ENCODE measurements at places on chromosomes 11 and 22.

GRCh38 chr22:29078869-29079207 is 6.0 kb downstream of the KREMEN1 start:
- DNase-seq = no peak

GRCh38 chr22:35150183-35151107 is 84.5 kb downstream of the ISX start:
- peak; percentile 58 for DNase-seq

- DNase-seq = no peak
Measured at GRCh38 chr11:117072517-117073461, 25.4 kb downstream of the SIK3 start.

- peak; percentile 66 for DNase-seq
Measured at GRCh38 chr11:46363031-46363407, 15.8 kb downstream of the DGKZ start.

- DNase-seq = no peak
Measured at GRCh38 chr22:17106161-17106784, 14.9 kb downstream of the TMEM121B start.

- no peak for DNase-seq
Measured at GRCh38 chr22:45680932-45681700, 9.5 kb downstream of the ATXN10 start.

DNA sequence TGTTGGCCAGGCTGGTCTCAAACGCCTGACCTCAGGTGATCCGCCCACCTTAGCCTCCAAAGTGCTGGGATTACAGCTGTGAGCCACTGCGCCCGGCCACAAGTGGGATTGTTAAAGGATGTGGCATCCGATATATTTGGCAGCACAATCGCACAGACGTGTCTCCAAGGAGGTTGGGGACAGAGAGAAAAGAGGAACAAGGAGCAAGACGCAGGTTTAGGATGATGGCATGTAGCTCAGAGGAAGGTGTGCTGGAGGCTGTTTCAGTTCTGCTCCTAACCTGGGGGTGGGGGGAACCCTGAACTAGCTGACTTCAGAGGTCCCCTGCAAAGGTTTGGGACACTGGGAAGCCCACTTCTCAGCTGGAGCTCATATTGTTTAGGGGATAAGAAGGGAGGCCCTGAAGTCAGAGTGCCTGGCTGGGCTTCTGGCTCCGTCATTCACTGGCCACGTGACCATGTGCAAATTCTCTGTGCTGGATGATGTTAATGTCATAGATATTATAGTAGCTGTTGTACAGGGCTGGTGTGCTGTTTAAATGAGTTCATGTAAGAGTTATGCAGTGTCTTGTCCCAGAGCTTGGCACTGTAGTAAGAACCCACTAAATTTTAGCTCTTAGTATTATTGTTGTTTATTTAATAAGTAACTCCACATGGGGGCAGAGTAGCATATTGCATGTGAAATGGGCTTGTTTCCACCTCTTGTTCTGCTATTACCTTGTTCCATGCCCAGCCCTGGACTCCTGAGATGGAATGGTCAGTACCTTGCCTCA is 129.7 kb downstream of the ST3GAL4 start:
- DNase-seq = no peak

- DNase-seq = no peak
Measured at GRCh38 chr11:114090225-114090910, 30.9 kb downstream of the ZBTB16 start.

DNA sequence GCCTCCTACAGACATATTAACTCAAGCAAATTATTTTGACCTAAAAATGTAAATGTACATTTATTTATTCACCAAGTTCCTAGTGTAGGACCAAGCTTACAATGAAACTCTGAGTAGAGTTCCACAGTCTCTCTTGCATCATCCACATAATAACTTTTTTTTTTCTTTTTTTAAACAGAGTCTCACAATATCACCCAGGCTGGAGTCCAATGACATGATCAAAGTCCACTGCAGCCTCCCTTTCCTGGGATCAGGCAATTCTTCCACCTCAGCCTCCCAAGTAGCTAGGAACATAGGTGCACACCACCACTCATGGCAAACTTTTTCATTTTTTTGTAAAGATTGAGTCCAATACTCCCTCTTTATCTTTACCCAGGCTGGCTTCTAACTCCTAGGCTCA is 28.0 kb downstream of the FEZ1 start:
- no peak for DNase-seq

DNA sequence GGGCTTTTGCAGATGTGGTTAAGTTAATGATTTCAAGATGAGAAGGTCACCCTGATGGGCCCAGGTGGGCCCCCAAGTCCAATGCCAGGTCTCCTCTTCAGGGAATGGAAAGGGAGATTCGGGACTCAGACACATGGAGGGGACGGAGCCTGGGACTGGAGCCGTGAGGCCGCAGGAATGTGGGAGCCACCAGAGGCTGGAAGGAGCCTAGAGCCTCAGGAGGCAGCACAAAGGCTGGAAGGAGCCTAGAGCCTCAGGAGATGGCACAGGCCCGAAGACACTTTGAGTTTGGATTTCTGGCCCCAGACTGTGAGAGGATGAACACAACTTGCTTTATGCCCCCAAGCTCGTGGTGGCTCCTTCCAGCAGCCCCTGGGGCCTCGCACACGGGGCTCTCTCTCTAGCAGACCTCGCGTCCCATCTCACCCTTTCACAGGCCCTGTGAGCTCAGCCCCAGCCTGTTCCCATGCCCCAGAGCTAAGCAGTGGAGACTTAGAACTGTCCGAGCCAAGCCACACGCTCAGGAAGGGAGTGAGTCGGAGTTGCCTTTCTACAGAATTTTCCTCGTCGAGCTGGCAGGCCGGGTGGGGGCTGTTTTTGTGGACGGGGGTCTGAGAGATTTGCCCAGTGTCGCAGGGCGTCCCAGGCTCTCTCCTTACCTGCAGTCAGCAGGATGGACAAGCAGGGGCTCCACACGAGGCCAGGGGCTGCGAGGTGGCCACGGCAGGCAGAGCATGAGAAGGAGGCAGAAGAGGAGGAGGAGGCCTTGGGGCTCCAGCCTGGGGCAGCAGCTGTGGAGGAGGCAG is 937.6 kb downstream of the BRD1 start:
- no peak for DNase-seq

DNA sequence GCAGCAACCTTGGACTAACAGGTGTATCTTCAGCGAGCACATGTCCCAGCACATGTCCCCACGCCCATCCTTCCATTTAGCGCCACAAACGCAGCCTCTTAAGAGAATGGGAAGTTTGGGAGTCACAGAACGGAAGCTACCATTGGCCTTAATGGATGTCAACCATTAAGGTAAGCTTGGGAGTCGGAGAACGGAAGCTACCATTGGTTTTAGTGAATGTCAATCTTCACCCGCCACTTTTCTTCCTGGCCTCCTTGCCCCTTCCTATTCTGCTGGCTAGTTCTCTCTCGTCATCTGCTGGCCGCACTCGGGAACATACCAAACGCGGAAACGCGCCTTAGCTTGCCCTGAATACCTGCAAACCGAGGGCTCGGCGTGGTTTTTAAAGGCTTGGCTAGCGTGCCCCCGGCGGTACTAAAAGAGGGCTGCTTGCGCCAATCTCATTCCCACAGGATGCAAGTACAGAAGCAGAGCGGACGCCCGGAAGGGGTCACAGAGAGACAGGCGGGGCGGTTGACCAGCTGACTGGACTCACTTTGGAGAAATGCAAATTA is 24.3 kb downstream of the GLYATL1 start:
- no peak for DNase-seq

DNA sequence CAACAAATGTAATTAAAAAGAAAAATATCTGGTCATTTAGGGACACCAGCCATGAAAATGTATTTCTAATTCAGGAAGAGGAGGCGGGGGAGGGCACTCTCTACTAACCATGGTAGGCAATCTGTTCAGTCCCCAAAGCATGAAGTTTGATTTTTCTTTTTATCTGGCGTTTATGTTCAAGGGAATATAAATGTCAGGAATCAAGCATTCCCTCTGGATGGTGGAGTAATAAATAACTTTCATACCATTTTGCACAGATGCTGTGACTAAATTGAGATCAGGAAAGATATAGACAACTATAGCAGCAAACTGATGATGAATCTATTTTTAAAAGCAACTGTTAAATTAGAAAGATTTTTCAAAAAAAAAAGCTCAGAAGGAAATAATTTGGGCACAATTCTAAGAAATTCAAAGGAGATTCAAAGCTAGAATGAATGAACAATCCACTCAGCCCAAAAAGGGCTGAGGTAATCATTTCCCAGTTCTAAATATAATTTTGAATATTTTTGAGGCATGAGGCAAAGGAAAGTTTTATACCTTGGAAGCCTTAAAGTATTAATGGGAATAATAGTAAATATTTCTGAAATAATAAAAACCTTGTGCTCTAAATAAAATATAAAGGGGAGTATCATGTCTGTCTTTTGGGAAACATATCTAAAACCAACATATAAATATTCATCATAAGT is 146.4 kb upstream of the POU2AF2 start:
- no peak for DNase-seq

DNA sequence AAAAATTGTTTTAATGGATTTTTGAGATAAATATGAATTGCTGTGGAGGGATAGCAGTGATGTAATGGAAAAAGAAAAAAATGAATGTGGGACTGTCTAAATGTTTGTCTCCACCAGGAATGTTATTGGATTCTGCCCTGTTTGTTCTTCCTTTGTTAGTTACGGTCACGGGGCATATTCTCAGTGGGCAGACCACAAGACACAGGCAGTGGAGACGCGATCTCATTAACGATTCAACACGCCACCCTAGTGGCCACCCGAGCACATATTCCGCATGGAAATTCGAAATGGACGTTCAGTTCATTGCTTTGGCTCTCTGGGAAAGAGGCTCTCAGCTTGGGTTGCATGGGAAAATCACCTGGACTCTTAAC is 151.8 kb upstream of the TTC12 start:
- no peak for DNase-seq

DNA sequence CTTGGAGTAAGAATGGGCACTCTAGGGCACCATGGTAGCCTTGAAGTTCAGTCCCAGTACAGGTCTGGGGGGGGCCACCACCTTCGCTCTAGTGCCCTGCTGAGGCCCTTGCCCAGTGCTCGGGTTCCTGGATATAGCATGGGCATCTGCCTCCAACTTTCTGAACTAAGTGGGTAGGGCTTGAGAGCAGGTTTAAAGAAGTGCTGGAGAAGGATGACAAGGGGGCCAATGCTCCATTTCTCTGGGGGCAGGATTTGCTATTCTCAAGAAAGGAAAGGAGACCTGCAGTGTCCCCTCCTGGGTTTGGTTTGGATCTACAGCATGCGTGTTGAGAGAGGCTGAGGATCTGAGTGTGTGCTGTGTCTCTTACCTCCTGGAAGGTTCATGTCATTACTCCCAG is 82.2 kb upstream of the SUSD2 start:
- no peak for DNase-seq

- no peak for DNase-seq
Measured at GRCh38 chr11:26851696-26852095, 129.8 kb upstream of the SLC5A12 start.

DNA sequence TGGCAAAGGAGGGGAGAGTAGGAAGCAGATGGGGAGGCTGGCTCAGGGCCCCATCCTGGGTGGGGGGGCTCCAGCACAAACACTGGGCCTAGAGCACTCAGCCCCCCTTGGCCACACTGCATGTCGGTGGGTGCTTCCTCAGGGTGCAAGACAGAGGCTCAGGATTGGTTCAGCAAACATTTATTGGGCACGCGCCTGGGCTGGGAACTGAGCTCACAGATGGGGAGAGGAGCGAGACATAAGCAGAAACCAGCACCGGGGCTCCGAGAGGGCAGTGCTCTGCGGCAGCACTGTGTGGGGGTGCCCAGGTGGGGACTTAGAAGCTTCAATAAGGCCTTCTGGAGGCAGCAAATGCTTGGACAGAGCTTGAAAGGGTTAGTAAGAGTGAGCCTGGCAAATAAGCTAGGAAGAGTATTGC is 12.1 kb upstream of the EHD1 start:
- no peak for DNase-seq

DNA sequence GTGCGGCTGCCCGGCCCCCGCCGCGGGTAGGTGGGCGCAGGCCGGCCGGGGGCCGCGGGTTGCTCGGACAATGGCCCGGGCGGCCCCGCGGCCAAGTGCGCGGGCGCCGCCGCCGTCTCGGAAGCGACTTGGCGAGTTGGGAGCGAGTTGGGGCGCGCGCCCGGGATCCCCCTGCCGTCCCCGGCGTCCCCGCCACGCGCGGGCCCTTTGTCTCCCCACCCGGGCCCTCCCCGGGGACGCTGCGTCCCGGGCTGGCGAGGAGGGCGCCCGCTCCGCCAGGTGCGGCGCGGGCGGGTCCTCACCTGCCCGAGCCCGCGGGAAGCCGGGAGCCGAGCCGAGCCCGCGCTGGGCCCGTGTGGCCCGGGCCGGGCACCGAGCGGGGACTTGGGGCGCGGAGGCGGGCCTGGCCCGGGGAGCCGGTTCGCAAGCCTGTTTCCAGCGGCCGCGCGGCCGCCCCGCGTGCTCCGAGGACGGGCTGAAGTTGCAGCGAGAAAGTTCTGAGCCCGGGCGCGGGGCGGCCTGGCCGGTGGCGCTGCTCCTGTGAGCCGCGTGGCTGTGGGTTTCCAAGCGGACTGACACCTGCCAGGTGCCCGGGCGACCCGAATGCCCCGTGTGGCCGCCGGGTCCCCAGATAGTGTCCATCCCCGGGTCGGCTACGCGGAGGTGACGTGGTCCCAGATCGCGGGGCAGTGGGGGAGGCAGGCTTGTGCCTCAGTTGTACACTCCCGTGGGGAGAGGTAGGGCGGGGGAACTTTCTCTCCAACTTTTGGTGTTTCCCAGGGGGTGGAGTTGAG is 586 bp downstream of the LRP5 start:
- no peak for DNase-seq

DNA sequence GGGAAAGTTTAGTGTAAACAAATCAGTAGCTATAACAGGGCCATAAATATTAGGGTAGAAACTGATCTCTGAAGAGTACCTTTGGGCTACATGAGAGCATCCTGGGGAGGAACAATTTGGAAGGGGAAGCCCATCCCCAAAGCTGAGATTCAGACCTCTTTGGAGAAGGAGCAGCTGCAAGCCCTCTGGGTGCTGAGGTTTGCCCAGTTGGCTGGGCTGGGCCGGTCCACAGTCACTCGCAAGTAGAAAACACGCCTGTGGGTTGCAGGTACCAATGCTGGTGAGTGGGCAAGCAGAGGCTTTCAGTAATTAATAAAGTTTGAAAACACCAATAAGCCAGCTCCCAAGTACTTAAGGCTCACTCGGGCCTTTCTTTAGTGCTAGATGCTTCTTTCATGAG is 124.5 kb downstream of the ARHGAP8 start:
- DNase-seq = no peak

GRCh38 chr22:25021976-25022711 is 69.6 kb downstream of the KIAA1671 start:
- DNase-seq = no peak

DNA sequence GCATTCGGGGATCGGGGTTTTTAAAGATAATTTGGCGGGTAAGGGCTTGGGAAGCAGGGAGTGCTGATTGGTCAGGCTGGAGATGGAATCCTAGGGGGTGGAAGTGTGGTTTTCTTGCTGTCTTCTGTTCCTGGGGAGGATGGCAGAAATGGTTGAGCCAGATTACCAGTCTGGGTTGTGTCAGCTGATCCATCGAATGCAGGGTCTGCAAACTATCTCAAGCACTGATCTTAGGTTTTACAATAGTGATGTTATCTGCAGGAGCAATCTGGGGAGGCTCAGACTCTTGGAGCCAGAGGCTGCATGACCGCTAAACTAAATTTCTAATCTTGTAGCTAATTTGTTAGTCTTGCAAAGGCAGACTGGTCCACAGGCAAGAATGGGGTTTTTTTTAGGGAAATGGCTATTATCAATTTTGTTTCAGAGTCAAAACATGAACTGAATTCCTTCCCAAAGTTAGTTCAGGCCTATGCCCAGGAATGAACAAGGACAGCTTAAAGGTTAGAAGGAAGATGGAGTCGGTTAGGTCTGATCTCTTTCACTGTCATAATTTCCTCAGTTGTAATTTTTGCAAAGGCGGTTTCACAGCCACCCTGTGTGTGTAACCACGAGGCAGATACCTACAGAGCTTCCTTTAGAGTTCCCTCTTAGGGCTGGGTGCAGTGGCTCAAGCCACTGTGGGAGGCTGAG is 10.2 kb downstream of the SCGB1A1 start:
- DNase-seq = no peak

Data from heart right ventricle (tissue), 16 donors.